ENCODE measurements at places on chromosomes 3 and 15. TPM values are rescaled to one million over a fixed set of nuclear protein-coding genes. Genes with fewer than 3 reads are reported as not detected.

Gene ZDHHC3
- 53.2 TPM for total RNA-seq

Gene C3orf20
- not detected for total RNA-seq

DNA sequence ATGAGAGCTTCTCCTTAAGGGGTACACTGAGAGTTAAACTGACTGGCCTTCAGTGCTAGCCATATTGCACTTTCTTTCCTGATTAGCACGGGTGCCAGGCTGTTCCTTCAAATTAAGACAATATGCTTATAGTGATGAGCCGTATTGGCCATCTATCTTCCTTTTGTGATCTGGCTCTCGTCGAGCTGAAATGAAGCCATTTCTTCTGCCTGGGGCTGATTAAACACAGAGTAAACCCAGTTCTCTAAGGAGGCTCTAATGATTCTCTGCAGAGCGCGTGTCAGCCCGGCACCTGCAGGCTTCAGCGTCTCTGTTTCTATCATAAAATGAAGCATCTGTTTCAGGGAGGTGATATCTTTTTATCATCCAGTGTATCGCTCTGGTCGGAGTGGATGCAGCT, 107.5 kb upstream of the NR2F2 start:
- H3K4me1 ChIP-seq, result no peaks in the 10 kb centered on the region
- no peaks in the 10 kb centered on the region for H3K36me3 ChIP-seq
- DNase-seq, result no peak
- H3K4me3 ChIP-seq, result no peak overlapping the region
- no peaks in the 10 kb centered on the region for H3K27me3 ChIP-seq

DNA sequence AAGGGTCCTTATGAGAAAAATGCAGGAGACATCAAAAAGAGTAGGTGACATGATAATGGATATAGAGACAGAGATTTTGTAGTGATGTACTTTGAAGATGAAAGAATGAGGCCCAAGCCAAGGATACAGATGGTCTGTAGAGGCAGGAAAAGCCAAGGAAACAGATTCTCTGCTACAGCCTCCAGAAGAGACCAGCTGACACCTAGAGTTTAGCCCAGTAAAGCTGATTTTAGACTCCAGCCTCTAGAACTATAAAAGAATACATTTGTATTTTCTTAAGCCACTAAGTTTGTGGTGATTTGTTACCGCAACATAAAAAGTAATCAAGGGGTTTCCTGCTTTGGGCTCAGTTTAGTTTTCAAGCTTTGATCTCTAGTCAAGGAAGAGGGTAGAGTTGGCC, 64.8 kb downstream of the STRIT1 start:
- H3K4me3 ChIP-seq, result no peak overlapping the region
- H3K27me3 ChIP-seq, result no peaks in the 10 kb centered on the region
- DNase-seq, result no peak
- no peaks in the 10 kb centered on the region for H3K36me3 ChIP-seq

DNA sequence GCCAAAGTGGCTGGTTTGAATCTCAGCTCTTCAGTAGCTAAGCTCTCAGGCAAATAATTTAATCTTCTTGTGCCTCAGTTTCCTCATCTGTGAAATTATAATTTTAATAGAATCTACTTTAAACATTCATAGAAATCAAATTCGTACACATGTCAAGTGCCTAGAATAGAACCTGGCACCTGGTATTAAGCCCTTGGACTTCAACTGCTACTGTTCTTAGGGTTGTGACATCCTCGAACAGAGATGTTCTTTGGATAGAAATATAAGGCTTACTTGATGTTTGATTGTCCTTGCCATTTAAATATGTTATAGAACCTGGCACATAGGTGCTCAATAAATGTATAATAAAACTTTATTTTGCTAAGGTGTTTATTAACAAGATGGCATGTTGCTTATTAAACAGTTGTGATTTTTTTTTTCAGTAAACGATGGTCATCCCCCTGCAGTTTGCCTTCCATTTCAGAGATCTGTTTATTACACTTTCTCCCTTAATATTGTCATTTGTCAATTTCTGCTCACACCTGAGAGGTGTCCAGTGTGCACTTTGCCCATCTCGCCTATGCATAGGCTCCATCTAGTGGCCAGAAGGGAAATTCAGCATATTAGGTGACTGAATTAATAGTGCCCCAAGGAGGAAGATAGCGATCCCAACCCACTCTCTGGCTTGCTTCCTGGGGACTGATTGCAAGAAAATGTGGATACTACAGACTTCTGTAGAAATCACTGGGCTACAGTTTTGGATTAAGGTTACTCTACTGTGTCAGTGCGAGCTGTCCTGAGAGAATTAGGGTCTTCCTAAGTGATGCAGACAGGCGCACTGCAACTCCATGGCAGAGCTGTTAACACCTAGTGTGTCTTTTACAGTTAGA, 10.7 kb downstream of the IGF1R start:
- no peak overlapping the region for H3K27ac ChIP-seq
- no peaks in the 10 kb centered on the region for H3K36me3 ChIP-seq
- H3K27me3 ChIP-seq, result no peaks in the 10 kb centered on the region
- H3K4me3 ChIP-seq, result no peak overlapping the region
- DNase-seq, result peak; percentile 67
- no peaks in the 10 kb centered on the region for H3K4me1 ChIP-seq

DNA sequence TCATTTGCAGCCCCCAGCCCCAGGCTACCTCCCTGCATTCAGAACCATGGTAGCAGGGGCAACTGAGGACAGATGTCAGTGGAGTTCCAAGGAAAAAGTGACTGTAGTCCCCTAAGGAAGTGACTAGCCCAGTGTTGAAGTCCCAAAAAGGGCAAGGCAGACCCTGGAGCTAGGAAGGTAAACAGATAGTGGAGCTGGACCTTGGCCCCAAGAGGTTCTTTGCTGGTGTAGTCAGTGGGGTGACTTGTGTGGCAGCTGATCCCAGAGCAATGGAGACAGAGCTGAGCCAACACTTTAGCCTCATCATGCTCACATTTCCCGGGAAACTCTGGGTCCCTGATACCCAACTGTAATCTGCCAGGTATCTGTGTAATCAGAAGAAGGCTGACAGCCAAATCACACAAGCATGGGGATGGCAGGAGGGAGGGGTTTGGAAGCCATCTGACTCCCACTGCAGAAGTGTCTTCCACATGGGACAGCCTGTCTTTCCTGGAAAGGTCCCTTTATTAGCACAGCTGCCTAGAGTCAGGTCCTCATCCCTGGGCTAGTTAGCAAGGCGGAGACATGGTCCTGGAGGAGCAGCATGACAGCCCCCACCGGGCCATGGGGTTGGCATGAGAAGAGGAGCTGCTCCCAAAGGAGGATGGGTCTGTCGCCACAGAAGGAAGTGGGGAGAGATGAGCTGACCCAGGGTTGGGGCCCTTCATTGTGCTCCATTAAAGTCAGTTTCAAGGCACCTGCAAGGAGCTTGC, 39.8 kb downstream of the PXYLP1 start:
- no peaks in the 10 kb centered on the region for H3K36me3 ChIP-seq
- no peak overlapping the region for H3K27ac ChIP-seq
- H3K4me1 ChIP-seq, result no peaks in the 10 kb centered on the region
- H3K4me3 ChIP-seq, result no peak overlapping the region
- no peaks in the 10 kb centered on the region for H3K27me3 ChIP-seq

GRCh38 chr15:99682455-99682854, 50.8 kb downstream of the LYSMD4 start:
- peak; percentile 89 for DNase-seq
- no peaks in the 10 kb centered on the region for H3K4me1 ChIP-seq
- H3K27me3 ChIP-seq, result no peaks in the 10 kb centered on the region

DNA sequence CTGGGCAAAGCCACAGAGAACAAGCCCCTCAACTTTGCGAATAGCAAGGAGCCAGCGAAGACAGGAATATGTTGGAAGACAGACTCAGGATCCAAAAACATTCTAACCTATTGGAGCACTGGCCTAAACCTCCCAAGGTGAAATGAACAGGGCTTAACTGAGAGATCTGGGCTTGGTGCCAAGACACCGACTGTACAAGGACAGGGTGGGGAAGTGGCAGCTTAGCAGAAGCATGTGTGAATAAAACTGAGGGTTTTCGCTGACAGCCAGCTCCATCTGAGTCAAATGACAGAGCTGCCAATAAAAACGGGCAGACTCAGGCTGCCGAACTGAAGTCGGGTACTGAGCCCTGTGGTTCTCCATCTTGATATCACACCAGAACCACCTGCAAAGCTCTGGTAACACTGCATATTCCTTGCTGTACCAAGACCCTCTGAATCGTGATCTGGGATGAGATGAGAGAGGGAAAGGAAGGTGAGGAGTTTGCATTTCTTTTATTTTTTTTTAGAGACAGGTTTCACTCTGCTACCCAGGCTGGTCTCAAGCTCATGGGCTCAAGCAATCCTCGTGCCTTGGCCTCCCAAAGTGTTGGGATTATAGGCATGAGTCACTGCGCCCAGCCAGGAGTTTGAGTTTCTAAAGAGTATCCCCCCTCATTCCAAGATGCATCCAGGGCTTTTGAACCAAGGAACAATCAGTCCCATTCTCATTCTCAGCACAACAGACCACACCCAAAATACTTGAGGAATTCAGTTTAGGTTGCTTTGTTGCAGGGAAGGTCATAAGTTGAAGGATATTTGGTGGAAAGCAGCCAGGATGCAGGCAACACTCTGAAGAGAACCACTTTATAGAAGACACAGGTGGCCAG, 6.0 kb upstream of the PLCB2 start:
- peaks cover 22% of the 10 kb centered on the region for H3K27me3 ChIP-seq
- DNase-seq, result no peak
- H3K27ac ChIP-seq, result no peak overlapping the region
- no peaks in the 10 kb centered on the region for H3K36me3 ChIP-seq
- H3K4me1 ChIP-seq, result peaks cover 2% of the 10 kb centered on the region

GRCh38 chr3:165797551-165797950, 39.7 kb downstream of the BCHE start:
- H3K27me3 ChIP-seq, result no peaks in the 10 kb centered on the region
- H3K4me3 ChIP-seq, result no peak overlapping the region
- no peak overlapping the region for H3K27ac ChIP-seq

Gene C3orf22
- not detected for total RNA-seq

- peak; percentile 94 for DNase-seq
- no peaks in the 10 kb centered on the region for H3K27me3 ChIP-seq
- no peak overlapping the region for H3K4me3 ChIP-seq
- peaks cover 50% of the 10 kb centered on the region for H3K36me3 ChIP-seq
- peaks cover 24% of the 10 kb centered on the region for H3K4me1 ChIP-seq
- H3K27ac ChIP-seq, result peak overlapping the region; percentile 70
Observed at GRCh38 chr3:53238051-53238850, 17.6 kb downstream of the TKT start.

GRCh38 chr3:97694876-97695275, 69.7 kb upstream of the ARL6 start:
- H3K27ac ChIP-seq, result no peak overlapping the region
- no peak overlapping the region for H3K4me3 ChIP-seq
- H3K36me3 ChIP-seq, result no peaks in the 10 kb centered on the region
- H3K27me3 ChIP-seq, result no peaks in the 10 kb centered on the region
- no peak for DNase-seq

DNA sequence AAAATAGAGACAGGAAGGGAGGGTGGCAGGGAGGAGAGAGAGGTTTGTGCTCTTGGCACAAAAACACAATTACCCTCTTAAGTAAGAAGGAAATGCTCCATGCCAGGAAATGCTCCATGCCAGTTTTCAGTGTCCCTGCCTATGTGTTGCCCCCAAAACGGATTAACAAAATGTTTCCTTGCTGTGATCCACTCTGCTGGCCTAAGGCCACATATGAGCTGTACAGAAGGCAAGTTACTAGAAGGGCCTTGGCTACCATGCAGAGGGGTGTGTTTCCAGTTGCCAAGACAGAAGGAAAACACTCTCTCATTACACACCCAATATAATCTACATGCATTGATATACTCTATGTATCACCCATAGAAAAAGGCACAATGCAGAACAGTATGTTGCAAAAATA, 98.2 kb upstream of the PTPRG start:
- DNase-seq, result no peak
- H3K4me3 ChIP-seq, result no peak overlapping the region
- no peak overlapping the region for H3K27ac ChIP-seq
- no peaks in the 10 kb centered on the region for H3K27me3 ChIP-seq
- H3K4me1 ChIP-seq, result no peaks in the 10 kb centered on the region
- no peaks in the 10 kb centered on the region for H3K36me3 ChIP-seq

DNA sequence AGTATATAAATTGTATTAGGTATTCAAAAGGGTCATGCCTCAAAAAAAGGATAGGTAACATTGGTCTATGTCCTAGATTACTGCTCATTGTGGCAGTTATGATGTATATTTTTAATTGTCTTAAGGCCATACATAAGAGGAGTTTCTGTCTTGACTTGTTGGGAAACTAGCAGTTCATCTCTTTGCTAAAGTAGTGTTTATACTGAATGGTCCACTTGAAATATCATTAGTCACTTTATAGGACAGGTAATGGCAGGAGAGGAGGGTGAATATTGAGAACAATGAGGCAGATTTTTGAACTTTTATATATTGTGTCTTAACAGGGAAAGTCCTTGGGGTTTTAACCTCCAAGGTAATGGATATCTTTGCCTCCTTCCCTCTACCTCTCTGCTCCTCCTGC, 58.4 kb downstream of the TP63 start:
- H3K4me3 ChIP-seq, result no peak overlapping the region
- H3K36me3 ChIP-seq, result no peaks in the 10 kb centered on the region
- DNase-seq, result no peak
- no peaks in the 10 kb centered on the region for H3K4me1 ChIP-seq
- H3K27ac ChIP-seq, result no peak overlapping the region
- no peaks in the 10 kb centered on the region for H3K27me3 ChIP-seq

- no peaks in the 10 kb centered on the region for H3K36me3 ChIP-seq
- peaks cover 15% of the 10 kb centered on the region for H3K4me1 ChIP-seq
- H3K27ac ChIP-seq, result peak overlapping the region; percentile 63
- no peak overlapping the region for H3K4me3 ChIP-seq
Observed at GRCh38 chr15:32824777-32825176, 107.0 kb downstream of the GREM1 start.

GRCh38 chr15:52557274-52557641, 11.6 kb downstream of the ARPP19 start:
- no peak overlapping the region for H3K4me3 ChIP-seq
- DNase-seq, result no peak
- no peaks in the 10 kb centered on the region for H3K27me3 ChIP-seq
- no peaks in the 10 kb centered on the region for H3K36me3 ChIP-seq

- H3K27me3 ChIP-seq, result peaks cover 4% of the 10 kb centered on the region
- H3K4me3 ChIP-seq, result no peak overlapping the region
- no peaks in the 10 kb centered on the region for H3K4me1 ChIP-seq
- no peak for DNase-seq
- H3K36me3 ChIP-seq, result no peaks in the 10 kb centered on the region
Observed at GRCh38 chr3:120357807-120358206, 8.7 kb upstream of the LRRC58 start.
